Activated CD4-positive, CD25-positive, alpha-beta regulatory T cell treated with anti-CD3 and anti-CD28 coated beads, Interleukin-2, amount 50 U/mL, for 24 hours (primary cell): ENCODE measurements at places on chromosomes 1 and 21.

GRCh38 chr1:153535242-153536011 lies at the start of gene S100A6:
Gene S100A6 (minus strand): TSS chr1:153535991. CDS start chr1:153535339, 652 bp downstream.
- ATAC-seq: peak; percentile 49

- peak; percentile 47 for ATAC-seq
Measured at GRCh38 chr1:116881879-116882520, 27.7 kb upstream of the PTGFRN start.

- no peak for ATAC-seq
Measured at GRCh38 chr1:27949027-27949426, 10.7 kb upstream of the XKR8 start.

- ATAC-seq: no peak
Measured at GRCh38 chr1:196660852-196661251, 9.0 kb downstream of the CFH start.

- ATAC-seq: no peak
Measured at GRCh38 chr1:244699741-244700140, 46.8 kb downstream of the DESI2 start.

GRCh38 chr1:17757426-17757825 lies 2.3 kb downstream of the ACTL8 start:
- no peak for ATAC-seq

- ATAC-seq: no peak
Measured at GRCh38 chr1:14372526-14372925, 226.0 kb upstream of the KAZN start.

- ATAC-seq: no peak
Measured at GRCh38 chr1:94660994-94661393, 119.4 kb upstream of the F3 start.

- no peak for ATAC-seq
Measured at GRCh38 chr1:153770797-153771196, 4.4 kb upstream of the SLC27A3 start.

- no peak for ATAC-seq
Measured at GRCh38 chr1:61936839-61937238, 194.6 kb downstream of the PATJ start.

DNA sequence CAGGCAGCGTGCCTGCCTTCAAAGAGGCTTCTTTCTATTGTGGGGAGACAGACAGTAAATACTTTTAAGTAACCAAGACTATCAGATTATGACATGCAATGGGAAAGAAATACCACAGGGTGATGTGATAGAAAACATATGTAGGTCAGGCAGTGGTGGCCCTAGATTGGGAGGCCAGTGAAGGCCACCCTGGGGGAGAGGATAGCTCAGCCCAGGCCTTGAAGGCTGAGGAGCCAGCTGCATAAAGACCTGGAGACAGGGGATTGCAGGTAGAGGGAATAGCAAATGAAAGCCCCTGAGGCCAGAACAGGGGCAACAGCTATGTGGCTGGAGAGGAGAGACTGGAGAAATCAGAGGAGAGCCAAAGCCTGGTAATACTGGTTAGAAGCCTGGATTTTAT lies 4.0 kb downstream of the SOX13 start:
- no peak for ATAC-seq

DNA sequence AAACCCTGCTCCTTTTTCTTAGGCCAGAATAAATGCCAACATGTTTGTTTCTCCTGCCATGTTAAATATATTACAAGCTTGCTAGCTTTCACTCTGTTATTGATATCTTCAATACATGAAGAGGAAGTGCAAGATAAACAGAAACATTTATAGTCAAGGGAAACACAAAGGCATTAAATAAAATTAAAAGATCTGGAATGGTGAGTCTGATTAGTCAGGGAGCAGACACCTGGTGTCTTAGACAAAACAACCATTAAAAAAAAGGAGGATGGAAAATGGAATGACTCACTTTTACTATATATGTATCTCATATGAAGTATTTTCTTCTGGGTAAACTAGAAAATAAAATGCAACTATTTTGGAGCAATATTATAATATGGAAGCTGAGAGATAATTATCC lies 123.3 kb downstream of the SMYD3 start:
- ATAC-seq: peak; percentile 46

GRCh38 chr1:7085521-7085920 lies 300.3 kb downstream of the CAMTA1 start:
- ATAC-seq: no peak

- ATAC-seq: no peak
Measured at GRCh38 chr1:110582378-110582777, 23.8 kb downstream of the KCNA2 start.

DNA sequence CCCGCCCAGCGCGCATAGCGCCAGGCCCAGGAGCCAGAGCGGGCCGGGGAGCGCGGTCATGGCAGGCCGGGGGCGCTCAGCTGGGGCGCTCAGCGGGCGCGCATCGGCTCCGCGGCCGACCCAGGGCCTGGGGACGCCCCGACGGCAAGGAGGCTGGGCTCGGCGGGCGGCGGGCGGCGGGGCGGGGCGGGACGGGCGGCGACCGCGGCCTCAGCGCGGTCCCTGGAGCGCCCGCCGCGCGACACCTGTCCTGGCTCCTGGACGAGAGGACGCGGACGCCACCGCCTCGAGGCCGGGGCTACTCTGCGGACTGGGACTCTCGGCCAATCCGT lies 273 bp downstream of the BMP8B start:
- ATAC-seq: peak; percentile 6

GRCh38 chr21:45998276-45998701 lies 16.7 kb downstream of the COL6A1 start:
- ATAC-seq: no peak

- no peak for ATAC-seq
Measured at GRCh38 chr1:222665964-222666363, 46.3 kb downstream of the AIDA start.

DNA sequence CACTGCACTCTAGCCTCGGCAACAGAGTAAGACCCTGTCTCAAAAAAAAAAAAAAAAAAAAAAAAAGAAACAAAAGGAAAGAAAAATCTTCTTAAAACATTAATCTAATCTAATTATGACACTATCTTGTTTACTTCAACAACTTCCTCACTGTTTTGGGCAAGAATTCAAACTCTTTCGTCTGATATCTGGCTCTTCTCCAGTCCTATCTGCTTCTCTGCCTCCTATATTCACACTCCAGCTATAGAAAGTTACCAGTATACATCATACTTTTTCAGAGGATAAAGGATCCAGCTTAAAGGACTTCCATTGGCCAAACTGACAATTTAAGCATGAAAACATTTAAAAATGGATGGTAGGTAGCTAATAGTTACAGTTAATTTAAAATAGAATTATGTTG lies 47.3 kb downstream of the EIF2B3 start:
- ATAC-seq: no peak

DNA sequence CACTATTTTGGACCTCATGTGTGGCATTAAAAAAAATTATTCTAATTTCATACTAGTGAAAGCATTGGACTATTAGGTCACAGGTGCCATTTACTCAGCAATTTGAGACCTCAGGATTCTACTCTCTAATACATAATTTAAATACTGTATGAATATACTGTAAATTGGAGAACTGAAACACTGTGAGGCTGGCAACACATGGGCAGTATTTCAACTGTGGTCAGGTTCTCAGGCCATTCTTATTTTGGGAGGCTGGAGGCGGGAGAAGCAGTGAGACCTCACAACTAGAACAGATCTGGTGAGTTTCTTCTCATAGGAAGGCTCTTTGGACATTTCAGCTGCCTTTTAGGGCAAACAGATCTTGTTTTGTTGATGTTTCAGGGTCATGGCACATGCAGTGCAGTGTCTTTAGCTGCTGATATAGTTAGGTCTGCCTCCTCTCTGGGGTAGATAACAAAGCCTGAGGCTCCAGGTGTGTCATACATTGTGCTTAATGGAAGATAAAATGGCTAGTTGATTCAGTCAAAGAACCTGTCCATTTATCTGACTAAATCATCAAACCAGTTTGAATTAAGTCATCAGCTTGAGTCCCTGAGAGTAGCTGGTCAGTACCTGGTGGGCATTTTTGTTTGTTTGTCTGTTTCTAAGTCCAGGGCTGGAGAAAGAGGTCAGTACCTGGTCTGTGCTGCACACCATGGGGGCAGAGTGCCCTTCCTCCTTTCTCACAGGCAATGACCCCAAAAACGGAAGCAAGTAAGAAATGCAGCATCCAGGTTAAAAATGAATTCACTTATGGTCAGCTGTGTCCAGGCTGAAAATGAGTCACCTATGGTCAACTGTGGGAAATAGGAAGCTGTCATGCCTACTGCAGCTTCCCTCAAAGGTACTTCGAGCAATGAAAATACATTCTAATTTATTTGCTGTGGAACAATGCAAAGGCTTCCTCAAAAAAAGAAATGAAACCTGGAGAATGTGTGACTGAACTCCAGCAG lies 216.2 kb downstream of the SDCCAG8 start:
- ATAC-seq: no peak

DNA sequence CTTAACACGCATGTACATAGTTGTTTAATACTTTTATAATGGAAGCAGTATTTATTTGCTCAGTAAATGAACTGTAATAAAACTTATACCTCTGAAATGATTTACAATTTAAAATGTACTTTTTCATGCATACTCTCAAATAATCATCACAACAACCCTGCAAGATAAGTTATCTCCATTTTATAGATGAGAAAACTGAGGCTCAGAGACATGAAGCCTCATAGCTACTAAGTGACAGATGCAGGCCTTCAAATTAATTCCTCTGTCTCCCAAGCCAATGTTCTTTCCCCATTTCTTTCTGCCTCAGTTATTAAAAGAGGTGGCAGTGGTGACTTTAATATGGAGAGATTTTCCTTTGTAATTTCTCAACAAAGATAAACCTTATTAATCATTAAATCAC lies 19.6 kb upstream of the CLCA1 start:
- ATAC-seq: no peak

DNA sequence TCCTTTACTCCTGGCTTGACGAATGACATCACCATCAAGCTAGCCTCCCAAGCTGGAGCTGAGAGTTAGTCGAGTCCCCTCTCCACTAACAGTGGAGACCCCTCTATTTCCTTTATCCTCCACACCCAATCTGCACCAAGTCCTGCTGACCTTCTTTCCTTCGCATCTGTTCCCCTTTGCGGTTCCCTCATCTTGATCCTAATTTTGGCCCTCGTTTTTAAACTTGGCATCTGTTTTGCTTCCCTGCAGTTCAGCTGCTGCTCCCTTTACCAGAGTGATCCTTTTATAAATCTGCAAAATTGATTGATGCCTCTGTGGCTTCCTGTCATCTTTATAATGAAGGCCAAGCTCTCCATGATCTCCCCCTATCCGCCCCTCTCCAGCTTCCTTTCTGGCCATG lies 49.0 kb upstream of the TSPAN2 start:
- no peak for ATAC-seq

- ATAC-seq: no peak
Measured at GRCh38 chr1:151461694-151462093, 2.4 kb upstream of the POGZ start.

GRCh38 chr1:248288391-248288790 lies 10.6 kb upstream of the OR2T33 start:
- ATAC-seq: no peak

- peak; percentile 60 for ATAC-seq
Measured at GRCh38 chr1:175188936-175189335, 3.6 kb downstream of the KIAA0040 start.

DNA sequence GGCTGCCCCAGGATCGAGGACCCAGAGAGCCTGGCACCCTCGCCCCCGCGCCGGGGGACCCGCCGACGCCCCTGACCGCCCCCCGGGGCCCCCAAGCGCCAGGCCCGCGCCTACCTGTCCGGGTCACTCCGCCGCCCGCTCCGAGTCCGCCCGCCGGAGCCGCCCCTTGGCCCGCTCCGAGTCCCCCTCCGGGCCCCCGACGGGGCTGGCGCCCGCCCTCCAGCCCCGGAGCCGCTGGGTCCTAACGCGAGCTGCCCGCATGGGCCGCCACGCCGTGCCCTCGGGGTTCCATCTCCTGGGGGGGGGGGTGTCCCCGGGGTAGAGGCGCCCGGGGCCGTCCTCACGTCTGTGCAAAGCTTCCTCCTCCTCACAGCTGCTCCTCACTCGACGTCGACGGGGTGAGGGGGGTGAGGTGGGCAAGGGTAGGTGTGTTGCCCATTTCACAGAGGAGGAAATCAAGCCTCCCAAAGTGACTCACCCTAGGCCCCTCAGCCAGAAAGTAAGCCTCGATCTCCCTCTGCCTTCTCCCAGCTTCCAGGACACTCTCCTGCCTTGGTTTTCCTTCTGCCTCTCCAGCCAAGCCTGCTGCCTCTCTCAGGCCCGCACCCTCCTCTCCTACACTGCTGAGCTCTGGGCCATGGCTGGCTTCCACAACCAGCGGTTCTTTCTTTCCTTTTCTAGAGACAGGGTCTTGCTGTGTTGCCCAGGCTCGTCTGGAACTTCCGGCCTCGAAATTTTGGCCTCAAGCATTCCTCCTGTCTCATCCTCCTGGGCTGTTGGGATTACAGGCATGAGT lies at the start of gene MFAP2:
TSS of gene MFAP2 (minus strand) at position 148 of the 796 bp plus-strand sequence. CDS start 2,347 bp downstream, outside the sequence.
- no peak for ATAC-seq

DNA sequence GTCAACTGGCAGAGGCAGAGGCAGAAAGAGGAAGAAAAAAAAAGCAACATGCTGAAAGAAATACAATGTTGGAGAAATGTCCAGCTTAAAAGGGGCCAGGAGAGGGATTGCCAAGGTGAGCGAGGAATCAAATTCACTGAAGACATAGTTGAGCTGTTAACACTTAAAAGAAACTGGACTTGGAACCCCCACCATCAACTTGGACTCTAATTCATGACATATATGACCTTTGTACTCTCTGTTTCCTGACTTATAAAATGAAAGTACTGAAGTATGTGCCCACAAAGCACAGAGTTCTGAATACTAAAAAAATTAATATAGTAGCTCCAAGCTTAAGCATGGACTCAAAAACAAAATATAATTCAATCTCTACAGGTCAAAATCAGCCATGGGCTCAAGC lies 16.1 kb downstream of the PRR9 start:
- no peak for ATAC-seq

- no peak for ATAC-seq
Measured at GRCh38 chr1:33460144-33460543, 12.3 kb upstream of the ZSCAN20 start.

DNA sequence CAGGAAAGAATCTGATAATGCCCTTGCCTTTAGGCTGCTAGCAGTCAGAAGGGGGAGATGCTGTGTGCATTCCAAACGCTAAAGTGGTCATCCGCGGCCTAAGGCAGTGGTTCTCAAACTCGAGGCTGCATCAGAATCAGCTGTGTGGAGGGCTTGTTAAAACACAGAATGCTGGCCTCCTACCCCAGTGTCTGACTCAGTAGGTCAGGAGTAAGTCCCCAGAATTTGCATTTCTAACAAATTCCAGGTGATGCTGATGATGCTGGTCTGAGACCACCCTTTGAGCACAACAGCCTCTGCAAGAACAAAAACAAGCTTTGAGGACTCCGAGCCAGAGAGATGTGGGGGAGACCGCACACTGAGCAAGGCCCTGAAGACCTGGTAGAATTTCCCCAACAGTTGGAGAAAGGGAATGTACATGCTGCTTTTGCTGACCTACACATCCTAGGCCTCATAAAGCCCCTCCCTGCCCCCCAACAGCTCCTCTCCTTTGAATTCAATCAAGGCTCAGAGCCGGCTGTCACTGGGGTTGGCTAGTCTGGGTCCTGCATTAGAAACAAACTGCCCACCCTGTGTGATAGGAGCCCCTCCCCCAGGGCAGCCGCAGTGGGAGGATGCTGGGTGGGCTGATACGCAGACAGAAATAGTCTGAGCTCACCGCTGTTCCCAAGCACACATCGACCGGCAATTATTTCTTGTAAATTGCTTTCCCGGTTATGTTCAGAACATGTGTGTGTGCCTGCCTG lies 27.1 kb downstream of the SHISAL2A start:
- ATAC-seq: no peak
